ENCODE measurements at places on chromosomes 6 and 20. TPM values are rescaled to one million over a fixed set of nuclear protein-coding genes. Genes with fewer than 3 reads are reported as not detected.
A peak's percentile ranks its signal among the peaks of the same experiment; 100 is the strongest.

DNA sequence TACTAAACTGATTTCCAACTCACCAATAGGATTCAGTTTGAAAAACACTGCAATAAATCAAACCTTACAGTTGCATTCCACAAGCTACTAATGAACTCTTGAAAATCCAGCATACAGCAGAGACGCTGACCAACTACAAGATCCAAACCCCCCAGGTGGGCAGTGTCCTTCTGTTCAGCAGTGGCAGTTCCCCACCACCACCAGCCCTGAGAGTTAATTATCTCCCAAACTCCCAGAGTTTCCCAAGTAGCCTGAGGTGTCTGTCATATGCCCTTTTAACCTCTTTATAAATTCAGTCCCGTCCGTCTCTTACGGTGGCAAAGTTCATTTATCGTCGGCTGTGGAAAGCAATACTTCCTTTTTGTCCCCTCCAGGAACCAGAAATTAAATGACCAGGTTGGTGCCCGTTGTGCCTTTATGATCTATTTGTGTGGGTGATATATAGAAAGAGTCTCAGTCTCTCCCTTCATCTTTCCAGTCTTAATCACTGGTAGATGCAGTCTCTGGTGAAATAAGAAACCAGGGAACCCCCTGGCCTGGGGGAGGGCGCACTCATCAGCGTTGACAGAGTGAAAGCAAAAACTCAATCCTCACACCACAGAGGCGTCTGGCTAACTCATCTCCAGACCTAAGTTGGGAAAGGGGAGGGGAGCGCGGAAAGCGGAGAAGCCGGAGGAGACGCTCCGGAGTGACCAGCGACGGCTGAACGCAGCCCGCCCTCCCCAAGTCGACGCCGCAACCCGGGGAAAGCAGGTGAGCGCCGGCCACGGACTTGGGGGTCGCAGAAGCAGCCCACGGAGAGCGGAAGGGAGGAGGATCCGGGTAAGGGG is 717 bp downstream of the MRPL14 start:
- peak overlapping the region; percentile 97 for H3K27ac ChIP-seq
- no peaks in the 10 kb centered on the region for H3K27me3 ChIP-seq
- DNase-seq, result peak; percentile 61
- H3K4me1 ChIP-seq, result peaks cover 65% of the 10 kb centered on the region
- peak overlapping the region; percentile 70 for H3K4me3 ChIP-seq

DNA sequence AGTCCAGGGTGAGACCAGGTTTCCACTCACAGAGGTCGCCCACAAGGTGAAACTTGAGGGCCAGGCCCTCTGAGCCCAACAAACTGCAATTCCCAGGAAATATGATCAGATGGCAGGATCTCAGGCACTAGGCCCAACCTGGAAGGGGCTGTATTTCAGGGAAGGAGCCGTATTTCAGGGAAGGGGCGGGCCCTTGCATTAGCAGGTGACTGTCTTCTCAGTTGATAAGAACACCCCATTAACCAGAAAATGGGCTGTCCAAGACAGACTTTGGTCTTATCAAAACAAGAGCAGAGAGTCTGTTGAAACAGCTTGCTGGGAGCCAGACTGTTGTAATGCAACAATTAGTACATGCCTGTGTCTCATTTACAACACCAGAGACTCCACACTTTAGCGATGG is 10.9 kb upstream of the BNIP5 start:
- H3K27me3 ChIP-seq, result no peaks in the 10 kb centered on the region
- H3K4me3 ChIP-seq, result no peak overlapping the region
- H3K36me3 ChIP-seq, result no peaks in the 10 kb centered on the region

GRCh38 chr20:49852522-49853080 is 40.0 kb downstream of the SLC9A8 start:
- no peak overlapping the region for H3K27ac ChIP-seq
- no peak for DNase-seq

Gene CAP2
- not detected for total RNA-seq

Measured in CD4-positive, alpha-beta memory T cell (primary cell).